ENCODE measurements at places on chromosomes 16 and 17.

DNA sequence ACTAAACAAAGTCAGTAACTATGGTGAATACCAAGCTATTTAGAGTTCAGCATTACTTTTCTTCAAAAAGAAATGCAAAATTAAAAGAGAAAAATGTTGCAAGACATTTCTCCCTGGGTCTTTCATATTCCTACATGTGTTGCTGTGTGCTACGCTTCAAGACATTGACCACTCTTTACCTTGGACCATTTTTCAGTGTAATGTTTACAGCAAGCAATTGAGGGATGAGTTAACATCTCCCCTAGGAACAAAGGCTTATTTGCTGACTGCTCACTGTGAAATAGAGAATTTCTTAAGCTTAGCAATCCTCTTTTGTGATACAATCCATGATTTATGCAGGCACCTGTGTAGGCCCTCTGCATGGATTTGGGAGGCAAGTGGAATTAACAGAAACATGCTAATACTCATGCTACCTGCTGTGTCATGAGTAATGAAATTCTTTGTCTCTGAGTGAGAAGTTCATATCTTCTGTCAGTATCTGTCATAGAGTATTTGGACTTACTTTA lies 1202.9 kb upstream of the CDH8 start:
- DNase-seq, result no peak

- no peak for DNase-seq
Measured at GRCh38 chr17:40431231-40431602, 12.0 kb upstream of the IGFBP4 start.

GRCh38 chr16:17515421-17516210 lies 44.9 kb upstream of the XYLT1 start:
- no peak for DNase-seq

DNA sequence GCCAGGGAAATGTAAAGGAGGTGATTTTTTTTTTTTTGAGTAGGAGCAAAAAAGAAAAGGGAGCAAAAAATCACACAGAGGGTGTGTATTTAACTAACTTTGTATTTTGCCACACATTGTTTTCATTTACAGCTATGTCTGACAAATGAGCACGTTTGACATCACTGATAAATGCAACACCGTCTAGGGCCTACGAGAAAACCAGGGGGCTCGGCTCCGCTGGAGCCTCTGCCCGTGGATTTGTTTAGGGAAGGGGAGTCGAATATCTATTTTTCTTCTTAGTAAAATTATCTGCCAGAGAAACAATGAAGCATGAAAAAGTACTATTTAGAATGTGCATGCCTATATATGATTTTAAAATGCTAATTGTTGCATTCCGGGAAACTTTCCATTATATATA lies 6.8 kb downstream of the MAF start:
- DNase-seq, result no peak

- no peak for DNase-seq
Measured at GRCh38 chr16:17098685-17099084, 372.1 kb downstream of the XYLT1 start.

DNA sequence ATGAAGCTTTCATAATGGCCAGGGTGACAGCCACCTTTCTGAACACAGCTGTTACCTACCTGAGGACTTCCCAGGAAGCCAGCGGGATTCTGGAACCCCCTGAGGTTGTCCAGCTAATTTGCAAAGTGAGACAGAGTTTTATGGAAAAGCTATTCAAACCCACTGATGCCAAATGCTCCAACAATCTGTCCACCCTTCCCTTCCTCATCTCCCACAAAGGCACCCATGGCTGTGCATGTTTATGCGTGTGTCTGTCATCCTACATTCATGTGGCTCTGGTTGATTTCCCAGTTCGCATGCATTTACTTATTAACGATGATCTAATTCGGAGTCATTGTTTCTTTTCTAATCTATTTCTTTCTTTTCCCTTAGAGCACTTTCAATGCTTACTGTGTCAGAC lies 217.1 kb downstream of the SLC39A11 start:
- no peak for DNase-seq

DNA sequence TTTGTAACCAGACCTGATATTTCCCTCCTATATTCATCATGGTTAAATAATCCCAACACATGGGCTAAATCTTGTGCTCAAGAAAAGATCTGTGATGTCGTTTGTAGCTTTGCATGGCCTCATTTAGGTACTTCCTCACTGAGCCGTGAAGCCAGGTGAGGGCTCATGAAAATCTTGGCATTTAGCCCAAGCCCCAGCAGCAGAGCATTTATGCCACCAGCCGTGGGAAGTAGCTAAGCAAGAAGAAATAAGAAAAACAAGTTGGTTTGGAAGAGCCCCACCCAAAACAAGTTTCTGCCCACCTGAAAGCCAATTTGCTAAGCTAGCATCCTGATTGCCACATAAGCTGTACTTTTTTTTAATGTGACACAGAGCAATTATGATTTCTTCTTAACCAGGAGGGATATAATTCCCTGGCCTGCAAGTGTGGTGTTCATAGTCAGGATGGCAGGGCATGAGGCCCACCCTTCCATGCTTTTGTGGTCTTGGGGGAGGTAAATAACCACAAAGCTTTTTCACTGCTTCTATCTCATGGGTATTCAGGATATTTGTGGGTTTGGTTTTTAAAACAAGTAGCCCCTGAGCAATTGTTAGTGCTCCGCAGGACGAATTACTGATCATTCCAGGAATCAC lies 10.5 kb downstream of the TMIGD1 start:
- no peak for DNase-seq

All from HAP-1 (cell line).